NCI-H2107 (cell line): ENCODE measurements at places on chromosomes 3 and 15.

GRCh38 chr3:138408751-138409570 lies 25.5 kb upstream of the ESYT3 start:
- DNase-seq: no peak

- no peak for DNase-seq
Observed at GRCh38 chr15:62085740-62086139, 19.0 kb downstream of the C2CD4A start.

DNA sequence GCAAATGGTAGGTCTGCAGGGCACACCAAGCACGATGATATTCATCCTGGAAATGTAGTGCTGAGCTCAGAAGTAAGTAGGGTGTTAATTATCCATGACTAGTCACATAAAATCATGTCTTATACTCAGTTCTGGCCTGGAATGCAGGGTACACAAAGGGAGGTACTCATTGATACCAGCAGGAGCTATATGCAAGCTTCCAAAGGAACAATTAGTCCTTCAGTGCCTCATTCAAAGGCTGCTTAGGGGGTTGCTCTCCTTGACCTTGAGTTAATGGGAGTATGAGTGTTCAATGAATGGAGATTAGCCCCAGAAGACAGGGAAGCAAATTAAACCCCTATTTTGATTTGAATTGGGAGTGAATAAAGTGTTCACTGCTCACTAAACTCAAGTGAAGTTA lies 38.3 kb downstream of the CNTN6 start:
- DNase-seq: no peak

- DNase-seq: no peak
Observed at GRCh38 chr15:37107744-37108380, 7.5 kb upstream of the MEIS2 start.

DNA sequence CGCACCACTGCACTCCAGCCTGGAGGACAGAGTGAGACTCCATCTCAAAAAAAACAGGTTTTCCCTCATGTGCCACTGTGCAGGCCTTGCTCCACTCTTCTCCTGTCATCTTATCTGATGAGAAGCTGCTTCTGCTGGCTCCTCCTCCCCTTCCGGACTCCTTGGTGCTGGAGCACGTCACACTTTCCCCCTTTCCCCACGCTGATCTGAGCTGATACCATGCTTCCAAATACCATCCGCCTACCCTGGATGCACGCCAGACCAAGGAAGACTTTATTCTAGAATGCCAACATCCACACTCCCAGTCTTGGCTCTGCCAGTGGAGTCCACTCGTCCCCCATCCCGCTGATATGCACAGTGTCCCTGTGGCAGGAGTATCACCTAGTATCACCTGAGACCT lies 31.3 kb downstream of the HOMER2 start:
- no peak for DNase-seq

- DNase-seq: no peak
Observed at GRCh38 chr3:15273227-15273626, 59.2 kb downstream of the SH3BP5 start.

DNA sequence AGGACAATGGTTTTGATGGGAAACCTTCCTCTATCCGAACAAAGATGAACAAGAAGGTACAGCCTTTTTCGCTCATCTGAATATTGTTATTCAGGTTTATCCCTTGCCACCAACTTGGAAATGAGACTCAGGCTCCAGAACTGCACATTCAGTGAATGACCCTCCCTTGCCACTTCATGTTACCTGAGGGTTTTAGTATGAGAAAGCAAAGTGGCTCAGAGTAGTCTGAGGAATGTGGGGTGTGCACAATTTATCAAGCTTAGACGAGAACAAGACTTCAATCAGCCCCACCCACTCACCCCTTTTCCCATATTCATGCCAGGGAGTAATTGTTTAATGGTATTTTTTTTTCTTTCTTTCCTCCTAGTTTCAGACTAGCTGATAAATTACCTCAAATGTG lies 265.3 kb upstream of the POU1F1 start:
- no peak for DNase-seq

DNA sequence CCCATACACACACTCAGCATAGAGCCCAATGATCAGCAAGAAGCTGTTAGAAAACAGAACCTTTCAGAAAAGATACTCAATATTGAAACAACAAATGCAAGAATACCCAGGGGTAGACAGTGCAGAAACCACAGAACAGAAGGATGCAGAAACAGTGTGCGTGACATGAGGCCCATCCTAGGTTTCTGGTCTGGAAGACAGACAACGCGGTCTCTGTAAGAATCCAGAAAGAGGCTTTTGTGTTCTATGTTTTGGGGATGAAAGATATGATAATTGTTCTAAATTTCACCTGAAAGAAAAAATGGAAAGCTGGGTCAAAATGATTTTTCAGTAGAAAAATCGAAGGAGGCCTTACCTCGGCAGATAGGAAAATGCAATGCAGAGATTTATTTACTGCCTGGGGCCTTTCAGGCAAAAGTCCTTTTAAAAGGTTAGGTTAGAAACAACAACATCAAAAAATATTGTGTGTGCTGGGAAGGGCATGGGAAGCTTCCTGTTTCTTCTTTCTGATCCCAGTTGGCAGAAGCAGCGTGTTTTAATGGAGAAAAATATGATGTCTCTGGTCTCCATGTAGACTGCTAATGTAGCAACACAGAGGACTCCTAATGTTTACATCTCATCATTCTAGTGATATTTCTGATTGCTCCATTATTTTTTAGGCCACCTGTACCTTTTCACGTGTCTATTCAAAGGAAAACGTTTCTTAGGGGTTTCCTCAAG lies 17.0 kb downstream of the SYNM start:
- DNase-seq: no peak

DNA sequence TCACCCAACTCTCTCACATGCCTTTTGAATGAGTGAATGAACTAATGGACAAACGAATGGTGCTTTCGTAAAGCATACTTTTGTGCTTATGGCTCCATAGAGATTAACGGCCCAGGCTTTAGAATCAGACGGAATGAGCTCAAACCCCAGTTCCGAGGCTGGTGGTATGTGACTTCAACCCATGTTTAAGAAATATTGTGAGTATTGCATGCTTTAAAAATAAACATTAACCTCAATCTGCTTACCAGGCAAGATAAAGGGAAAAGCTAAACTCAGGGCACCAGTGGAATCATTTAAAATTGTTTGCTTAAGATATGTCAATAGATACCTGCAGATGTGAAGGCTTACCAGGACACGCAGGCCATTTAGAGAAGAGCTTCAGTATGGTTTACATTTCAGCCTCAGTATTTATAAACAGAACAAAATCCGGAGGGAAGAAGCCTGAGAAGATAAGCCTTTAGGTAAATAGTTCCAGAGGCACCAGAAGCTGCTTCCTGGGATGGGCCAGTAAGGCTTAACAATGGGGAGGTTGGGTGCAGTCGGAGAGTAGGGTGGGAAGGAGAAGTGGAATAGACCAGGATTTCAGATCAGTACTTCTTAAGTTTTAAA lies 186.4 kb downstream of the ADAMTS9 start:
- DNase-seq: no peak

GRCh38 chr3:16362770-16363169 lies 97.8 kb downstream of the OXNAD1 start:
- no peak for DNase-seq

DNA sequence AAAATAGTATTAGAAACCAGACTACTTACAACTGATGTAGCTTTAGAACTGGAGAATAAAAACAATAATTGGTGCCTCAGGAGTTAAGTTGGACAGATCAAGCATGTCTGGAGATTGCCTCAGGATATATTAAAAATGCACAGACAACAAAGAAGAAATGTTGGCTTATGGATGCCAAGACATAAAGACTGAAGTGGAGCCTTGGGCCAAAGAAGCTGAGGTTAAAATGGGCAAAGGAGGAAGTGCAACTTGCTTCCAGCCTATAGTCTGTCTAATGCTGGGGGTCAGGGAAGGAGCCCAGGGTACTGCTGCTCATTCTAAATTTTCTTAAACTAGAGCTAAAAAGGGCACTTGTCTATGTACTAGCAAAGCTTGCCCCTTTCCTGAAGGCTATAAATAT lies 77.5 kb downstream of the ESYT3 start:
- DNase-seq: no peak

- DNase-seq: no peak
Observed at GRCh38 chr3:41350441-41350840, 151.1 kb downstream of the CTNNB1 start.

DNA sequence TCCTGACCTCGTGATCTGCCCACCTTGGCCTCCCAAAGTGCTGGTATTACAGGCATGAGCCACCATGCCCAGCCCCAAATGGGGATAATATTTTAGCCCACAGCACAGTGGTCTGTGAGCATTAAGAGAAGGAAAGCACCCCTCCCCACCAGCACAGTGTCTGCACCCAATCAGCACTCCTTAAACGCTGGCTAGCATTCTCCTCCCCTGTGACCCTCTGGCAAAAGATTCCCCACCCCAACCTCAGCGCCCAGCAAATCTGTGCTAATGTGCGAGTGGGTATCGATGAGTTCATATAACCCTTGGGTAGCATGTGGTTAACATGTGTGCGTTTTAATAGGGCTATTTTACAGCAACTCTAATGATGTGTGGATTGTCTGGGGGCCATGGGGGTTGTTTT lies 18.3 kb upstream of the EPHB3 start:
- no peak for DNase-seq

DNA sequence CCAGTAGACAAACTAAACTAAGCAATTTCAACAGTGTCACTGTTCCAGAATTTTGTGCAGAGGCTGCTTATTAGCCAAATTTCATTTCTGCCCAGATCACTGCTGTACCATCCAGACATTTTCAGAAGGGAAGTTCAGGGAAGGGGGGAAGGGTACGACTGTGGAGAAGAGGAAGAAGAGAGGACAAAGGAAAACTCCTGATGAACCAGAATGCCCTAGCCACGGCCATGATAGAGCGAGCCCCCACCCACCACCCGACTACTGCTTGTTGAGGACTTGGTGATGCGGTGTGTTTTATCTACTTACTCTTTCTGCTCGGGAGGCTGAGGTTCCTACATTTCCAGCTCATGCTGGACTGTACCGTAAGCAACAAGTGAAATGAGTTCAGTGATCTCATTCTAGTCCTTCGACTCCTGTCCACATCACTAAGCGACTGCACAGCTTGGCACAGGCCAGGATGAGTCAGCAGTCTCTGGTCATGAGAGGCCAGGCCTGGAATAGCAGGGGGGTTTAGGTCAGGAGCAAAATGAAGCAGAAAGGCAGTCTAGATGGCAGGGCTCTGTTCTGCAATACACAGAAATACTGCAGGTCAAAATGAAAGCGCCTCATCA lies 330.8 kb downstream of the TIGIT start:
- no peak for DNase-seq

- DNase-seq: no peak
Observed at GRCh38 chr3:13673207-13673606, 124.3 kb downstream of the FBLN2 start.

DNA sequence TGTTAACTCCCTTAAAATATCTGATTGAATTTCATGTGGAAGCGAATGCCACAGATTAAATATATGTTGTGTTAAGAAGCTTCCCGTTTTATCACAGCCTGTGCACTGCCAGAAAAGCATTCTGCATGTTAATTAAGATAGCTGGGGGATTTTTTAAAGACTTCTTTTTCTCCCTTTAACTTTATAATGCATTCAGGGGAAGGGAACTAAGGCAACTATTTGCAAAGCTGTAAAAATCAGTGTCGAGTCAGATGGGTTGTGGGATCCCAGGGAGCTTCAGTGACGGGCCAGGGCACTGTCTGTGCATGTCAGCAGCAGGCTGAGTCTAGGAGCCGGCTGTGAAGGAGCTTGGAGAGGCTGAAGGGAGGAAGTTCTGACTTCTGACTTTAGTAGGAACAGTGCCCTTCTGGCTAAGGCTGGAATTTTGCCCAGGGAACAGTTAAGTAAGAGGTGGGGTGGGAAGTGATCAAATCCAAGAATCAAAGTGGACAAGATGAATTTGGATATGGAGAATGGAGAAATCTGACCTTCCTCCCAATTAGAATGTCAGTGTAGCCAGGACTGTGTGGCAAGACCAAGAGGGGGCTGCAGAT lies 77.7 kb downstream of the ABHD5 start:
- DNase-seq: no peak

GRCh38 chr3:22129101-22129500 lies 378.1 kb upstream of the ZNF385D start:
- no peak for DNase-seq
